Stimulated activated CD8-positive, alpha-beta memory T cell treated with anti-CD3 and anti-CD28 coated beads, Interleukin-4, amount 100 ng/mL, for 4 hours (primary cell): ENCODE measurements at places on chromosomes 2 and 18.

GRCh38 chr18:3649633-3650426 lies 199.9 kb downstream of the TGIF1 start:
- DNase-seq, result no peak

GRCh38 chr2:47299555-47299954 lies 103.4 kb upstream of the MSH2 start:
- no peak for DNase-seq

DNA sequence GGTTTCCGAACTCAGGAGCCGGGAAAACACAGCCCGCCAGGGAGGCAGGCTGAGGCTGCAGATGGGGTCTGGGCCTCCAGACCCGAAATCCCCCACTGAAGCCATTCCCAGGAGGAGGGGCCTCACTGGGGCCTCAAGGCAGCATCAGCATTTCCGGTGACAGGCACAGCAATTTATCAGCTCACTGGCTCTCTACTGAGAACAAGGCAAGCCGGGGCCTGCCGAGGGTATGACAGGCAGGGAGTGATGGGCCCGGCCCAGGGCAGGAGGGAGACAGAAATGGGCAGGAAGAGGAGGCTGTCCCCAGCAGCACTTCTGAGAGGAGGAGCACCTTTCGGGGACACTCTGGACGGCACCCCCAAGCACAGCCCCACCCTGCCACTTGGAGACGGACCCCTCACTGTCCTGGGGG lies 12.5 kb downstream of the SDC1 start:
- no peak for DNase-seq

- DNase-seq, result no peak
These were observed 287.6 kb downstream of the MYCN start for GRCh38 chr2:16227811-16228462.

DNA sequence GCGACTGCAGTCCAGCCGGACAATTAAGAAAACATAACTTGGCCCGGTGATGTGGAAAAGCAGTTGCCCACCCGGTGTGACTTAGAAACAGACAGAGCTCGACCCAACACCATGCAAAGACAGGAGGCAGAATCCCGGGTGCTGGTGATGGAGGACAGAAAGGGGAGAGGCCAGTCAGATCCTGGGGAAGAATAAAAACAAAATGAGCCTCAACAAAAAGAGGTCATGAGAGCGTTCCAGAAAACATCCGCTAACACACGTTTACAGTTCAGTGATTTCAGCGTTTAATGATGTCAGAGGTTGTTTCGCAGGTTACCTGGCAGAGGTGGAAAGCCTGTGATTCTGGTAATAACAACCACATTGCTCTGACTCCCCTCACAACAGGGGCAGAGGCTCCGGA lies 111.9 kb downstream of the OSR1 start:
- DNase-seq, result no peak

DNA sequence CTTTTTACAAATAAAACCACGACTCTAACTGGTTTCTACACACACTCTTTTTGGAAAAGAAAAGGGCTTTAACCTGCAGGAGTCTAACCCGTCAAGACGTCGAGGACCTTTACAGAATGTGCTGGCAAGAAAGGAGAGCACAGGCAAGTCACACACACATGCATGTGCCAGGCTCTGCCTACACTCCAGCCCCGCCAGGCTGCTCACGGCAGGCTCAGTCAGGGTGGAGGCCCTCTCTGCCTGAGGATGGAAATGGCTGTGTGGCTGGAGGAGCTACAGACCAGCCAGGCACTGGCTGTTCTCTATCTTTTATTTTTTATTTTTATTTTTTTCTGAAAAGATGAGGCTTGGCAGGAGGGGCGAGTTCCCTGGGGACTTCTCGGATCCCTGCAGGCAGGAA lies 10.2 kb downstream of the SIX3 start:
- DNase-seq, result no peak
